Stimulated activated CD8-positive, alpha-beta memory T cell treated with anti-CD3 and anti-CD28 coated beads, Interleukin-12 subunit alpha, Interleukin-12 subunit beta, amount 100 ng/mL, for 4 hours (primary cell): ENCODE measurements at places on chromosomes 12 and 14.

- DNase-seq, result no peak
Observed at GRCh38 chr12:47736877-47737676, 11.8 kb upstream of the ENDOU start.

- DNase-seq, result no peak
Observed at GRCh38 chr14:45114327-45114726, 20.0 kb downstream of the FKBP3 start.

- no peak for DNase-seq
Observed at GRCh38 chr12:80001562-80001961, 66.7 kb upstream of the PPP1R12A start.

- DNase-seq, result no peak
Observed at GRCh38 chr12:46089414-46090162, 99.2 kb upstream of the SCAF11 start.

- DNase-seq, result no peak
Observed at GRCh38 chr12:80170915-80171314, 71.6 kb downstream of the OTOGL start.

DNA sequence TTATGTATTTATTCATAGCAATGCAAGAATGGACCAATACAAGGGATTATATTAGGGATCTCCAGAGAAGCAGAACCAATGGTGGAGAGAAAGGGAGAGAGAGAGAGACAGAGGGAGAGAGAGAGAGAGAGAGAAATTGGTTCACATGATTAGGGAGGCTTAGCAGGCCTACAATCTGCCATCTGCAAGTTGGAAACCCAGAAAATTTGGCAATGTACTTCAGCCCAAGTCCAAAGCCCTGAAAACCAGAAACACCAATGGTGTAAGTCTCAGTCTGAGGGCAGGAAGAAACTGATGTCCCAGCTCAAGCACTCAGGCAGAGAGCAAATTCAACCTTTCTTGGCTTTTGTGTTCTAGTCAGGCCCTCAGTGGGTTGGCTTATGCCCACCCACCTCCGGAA is 48.7 kb upstream of the CMKLR1 start:
- no peak for DNase-seq

DNA sequence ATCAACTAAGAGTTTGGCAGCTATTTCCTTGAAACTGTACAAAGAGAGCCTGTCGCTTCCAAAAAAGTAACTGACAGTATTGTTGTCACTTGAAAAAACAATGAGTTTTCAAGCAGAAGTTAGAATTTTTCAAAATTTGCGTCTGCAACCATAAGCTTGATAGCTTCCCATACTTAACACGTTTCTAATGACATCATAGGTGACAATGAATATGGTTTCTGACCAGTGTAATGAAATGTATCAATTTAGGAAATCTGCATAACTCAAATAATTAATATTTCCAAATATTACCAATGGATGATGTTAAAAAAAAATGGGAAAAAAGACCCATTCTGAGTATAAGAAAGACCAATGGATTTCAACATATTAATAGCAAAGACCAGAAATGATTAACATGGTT is 165.4 kb upstream of the CRY1 start:
- DNase-seq, result no peak

DNA sequence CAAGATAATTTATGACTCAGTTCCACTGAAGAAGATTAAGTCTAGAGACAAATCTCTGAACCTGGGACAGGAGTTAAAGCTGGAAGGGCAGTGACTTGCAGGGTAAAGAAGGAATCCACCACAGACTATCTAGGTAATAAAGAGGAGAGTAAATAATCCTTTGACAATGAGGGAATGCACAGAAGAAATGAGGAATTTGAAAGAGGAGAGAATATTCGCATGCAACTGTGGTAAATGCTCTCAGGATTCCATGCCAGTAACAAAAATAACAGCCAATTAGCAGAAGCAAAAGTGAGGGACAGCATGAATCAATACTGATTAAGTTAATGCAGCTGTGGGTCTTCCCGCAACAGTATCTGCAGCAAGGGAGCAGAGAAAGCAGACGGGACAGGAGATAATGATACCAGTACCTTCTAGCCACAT is 77.0 kb downstream of the KITLG start:
- DNase-seq, result no peak

- DNase-seq, result no peak
Observed at GRCh38 chr14:38090506-38090905, 117.2 kb upstream of the SSTR1 start.

GRCh38 chr12:46788072-46788887 is 37.5 kb downstream of the SLC38A4 start:
- no peak for DNase-seq

DNA sequence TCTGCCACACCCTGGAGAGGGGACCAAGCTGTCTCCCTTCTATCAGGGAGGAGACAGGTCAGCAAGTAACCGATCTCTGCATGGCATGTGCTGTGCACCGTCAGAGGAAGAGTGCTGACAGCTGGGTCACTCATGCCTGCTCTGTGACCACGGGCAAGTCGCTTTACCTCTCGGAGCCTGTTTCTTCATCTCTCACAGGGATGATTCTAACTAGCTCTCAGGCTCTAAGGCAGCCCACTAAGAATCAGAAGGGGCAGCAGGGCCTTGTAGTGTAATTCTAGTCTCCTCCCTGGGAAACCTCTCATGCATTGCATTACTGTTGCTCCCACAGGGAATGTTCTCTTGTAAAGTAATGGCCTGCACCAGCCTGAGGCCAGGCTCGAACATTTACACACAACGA is 11.9 kb downstream of the CD9 start:
- no peak for DNase-seq

DNA sequence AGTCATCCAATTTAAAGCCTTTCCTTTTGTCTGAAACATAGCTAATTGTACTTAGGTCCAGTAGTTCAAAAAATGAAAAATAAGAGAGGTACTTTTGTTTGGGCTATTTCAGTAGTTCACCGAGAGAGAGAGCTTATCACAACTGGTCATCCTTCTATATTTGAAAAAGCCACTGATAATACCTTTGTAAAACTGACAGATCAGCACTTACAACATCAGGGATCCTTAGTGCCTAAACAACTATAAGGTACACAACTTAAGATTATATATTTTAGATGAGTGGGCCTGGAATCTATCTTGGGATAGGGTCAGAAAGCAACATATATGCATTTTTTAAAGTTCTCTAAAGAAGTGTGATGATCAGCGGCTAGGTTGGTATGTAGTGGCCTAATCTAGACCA is 97.9 kb downstream of the SOX5 start:
- no peak for DNase-seq

DNA sequence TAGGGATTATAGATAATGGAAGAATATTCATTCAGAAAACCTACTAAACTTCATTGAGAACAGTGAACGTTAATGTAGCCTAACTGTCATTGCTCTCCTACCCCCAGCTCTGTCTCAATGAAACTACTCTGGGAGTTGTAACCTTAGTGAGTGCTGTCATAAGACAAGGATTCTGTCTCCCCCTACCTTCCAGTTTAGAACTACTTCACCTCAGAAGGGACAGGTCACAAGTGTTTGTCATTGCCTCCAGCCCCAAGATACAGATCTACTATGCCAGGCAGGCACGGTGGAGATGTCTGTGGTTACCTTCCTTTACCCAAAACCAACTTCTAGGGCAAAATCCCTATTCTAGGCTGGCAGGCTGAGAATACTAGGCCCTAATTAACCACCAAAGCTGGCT is 833.1 kb upstream of the SEL1L start:
- no peak for DNase-seq

- no peak for DNase-seq
Observed at GRCh38 chr12:91307957-91308670, 125.5 kb upstream of the DCN start.

DNA sequence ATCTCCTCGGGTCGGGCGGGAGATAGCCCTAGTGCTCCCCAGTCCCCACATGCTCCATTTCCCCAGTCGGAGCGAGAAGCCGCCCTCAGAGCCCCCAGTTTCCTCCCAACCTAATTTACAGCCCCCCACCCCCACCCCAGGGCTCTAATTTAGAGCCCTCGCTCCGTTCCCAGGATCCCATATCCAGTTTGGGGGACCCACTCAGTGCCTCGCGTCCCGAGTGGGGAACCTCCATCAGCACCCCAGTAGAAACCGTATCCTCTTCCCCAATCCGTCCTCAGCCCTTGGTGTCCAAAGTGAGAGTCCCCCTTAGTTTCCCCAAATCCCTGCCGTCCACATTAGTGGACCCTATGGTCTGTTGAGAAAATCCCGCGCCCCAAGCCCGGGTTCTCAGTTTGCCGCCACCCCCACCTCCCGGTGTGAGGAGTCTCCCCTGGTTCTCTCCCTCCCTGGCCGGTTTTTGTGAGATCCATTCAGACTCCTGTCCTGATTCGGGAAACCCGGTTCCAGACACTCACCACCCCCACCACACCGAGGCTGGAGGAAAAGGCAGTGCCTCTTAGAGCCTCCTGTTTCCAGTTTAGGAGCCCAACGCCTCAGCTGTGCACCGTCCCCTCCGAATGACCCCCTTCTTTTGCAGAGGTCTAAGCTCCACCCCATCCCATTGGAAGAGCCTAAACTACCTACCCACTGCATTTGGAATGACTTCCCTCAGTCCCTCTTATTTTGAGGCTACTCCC is 809 bp upstream of the MSI1 start:
- no peak for DNase-seq

DNA sequence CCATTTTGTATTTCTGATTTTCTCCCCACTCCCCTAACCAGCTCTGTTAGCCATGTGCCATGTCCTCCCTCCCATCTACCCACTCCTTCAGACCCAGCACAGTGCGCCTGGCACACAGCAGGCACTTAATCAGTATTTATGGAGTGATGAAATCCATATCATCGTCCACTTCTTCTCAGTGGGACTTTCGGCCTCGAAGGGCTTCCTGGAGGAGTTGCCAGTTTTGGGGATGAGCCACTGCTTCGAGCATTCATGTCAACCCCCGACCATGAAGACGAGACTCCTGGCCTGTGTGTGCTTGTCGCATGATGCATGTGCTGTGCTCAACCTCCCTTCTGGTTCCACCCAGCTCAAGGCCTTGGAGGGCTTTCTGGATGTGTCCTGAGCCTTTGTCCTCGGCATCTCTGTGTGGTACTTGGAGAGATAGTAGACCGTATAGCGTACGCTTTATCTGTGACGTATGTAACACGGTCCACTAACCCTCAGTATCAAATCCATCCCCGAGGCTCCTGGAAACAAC is 119.5 kb upstream of the RTL1 start:
- DNase-seq, result no peak

DNA sequence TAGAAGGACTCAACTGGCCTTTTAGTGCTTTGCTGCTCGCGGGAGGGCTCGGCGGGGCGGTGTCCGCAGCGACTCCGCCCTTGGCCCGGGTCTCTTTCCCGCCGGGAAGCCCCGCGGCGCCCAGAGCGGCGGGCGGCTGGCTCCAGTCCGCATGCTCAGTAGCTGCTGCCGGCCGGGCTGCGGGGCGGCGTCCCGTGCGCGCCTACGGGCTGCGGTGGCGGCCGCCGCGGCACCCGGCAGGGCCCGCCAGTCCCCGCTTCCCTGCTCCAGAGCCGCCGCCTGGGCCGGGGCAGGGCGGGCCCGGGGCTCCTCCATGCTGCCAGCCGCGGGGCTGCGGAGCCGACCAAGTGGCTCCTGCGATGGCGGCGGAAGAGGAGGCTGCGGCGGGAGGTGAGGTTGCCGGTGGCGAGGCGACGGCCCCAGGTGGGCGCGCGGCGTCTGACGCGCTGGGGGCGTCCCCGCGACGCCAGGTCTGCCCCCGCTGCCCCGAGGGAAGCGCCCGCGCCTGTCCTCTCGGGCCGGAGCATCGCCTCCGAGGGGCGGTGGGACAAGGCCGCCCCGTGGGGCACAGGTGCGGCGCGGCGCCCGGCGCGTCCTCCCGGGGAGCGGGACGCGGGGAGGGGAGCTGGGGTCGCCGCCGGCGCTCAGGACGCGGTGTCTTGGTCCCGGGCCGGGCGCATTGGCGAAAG is at the start of gene BMAL2:
TSS of gene BMAL2 (plus strand) at position 123 of the 689 bp plus-strand sequence. CDS start at position 360, 237 bp downstream.
- peak; percentile 8 for DNase-seq

DNA sequence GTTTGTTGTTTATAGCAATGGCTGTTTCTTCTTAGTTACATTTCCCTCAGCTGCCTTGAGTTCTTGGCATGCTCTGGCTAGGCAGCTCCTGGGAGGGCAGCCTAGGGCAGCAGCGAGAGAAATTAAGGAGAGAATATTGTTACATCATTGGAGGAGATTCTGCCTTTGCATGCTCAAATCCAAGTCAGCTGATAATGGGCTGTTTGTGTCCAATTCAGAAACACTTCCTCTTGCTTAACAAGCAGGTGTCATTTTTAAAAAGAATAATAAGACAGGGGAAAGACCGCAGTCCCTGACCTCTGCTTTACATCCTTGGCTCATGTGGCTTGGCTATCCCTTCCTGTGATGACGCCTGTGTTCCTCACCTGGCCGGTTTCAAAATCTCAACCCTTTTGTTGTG is 76.9 kb downstream of the ESR2 start:
- DNase-seq, result no peak

DNA sequence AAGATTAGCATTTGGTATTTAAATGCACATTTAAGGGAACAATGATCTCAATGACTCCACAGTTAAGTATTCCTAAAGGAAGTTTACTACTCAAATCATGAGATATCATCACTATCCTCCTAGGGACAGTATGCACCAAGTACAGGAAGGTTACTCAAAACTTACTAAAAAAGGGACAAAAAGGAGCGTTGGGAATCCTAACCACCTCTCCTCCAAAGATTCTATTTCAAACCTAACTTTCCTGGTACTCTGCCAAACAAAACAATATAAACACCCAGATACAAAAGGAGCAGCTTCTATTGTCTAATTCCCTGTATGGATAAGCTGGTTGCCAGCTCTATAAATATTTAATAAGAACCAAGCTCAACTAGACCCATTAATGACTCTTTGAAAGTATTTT is 377.7 kb downstream of the NUAK1 start:
- no peak for DNase-seq

- no peak for DNase-seq
Observed at GRCh38 chr12:67540920-67541624, 107.5 kb upstream of the DYRK2 start.

GRCh38 chr12:124538194-124539082 is 29.0 kb downstream of the NCOR2 start:
- DNase-seq, result no peak

DNA sequence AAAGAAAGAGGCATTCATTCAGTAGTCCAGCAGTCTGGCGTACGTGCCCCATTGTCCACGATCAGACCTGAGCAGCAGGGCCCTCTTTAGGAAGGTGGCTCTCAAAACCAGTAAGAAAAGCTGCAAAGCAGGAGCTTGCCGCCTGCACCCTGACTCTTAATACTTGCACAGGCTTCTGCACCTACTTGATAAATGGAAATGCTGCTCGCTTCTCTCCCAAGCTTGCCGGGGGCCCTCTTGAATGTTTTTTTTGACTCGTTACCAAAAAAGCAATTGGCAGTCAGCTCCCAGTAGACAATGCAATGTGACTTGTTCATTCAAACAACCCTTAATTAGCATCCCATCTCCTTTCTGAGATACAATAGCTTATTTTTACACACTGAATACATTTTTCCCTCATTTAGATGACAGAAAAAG is 27.2 kb upstream of the PTPRB start:
- no peak for DNase-seq
